Parietal lobe (tissue), 2 donors: ENCODE measurements at places on chromosomes 6 and 20. TPM values are rescaled to one million over a fixed set of nuclear protein-coding genes. Genes with fewer than 3 reads are reported as not detected.

Gene TGM3
- total RNA-seq: 0.31 TPM

Gene RBPJL
- total RNA-seq: not detected

Gene SMLR1
- total RNA-seq: not detected

Gene CCR6
- not detected for total RNA-seq

Gene FABP7
- total RNA-seq: 887 TPM

Gene SNRPB
- total RNA-seq: 45.7 TPM

Gene TXLNB
- 0.31 TPM for total RNA-seq

Gene HLA-DOB
- not detected for total RNA-seq

Gene KIFC1
- total RNA-seq: 7.8 TPM

Gene ARID1B
- total RNA-seq: 320 TPM

Gene LY86
- total RNA-seq: 1.3 TPM

Gene BAK1
- 4.1 TPM for total RNA-seq

Gene GDAP1L1
- 121 TPM for total RNA-seq

Gene PDSS2
- 10.6 TPM for total RNA-seq

Gene C20orf144
- total RNA-seq: 0.31 TPM

Gene BPIFB2
- not detected for total RNA-seq

Gene KHDRBS2
- 98.6 TPM for total RNA-seq

Gene FERMT1
- total RNA-seq: 2.8 TPM

Gene BCAS1
- total RNA-seq: 5.0 TPM

Gene TINAG
- not detected for total RNA-seq

Gene NOX3
- total RNA-seq: not detected
